ENCODE measurements at places on chromosomes 7 and 10.

DNA sequence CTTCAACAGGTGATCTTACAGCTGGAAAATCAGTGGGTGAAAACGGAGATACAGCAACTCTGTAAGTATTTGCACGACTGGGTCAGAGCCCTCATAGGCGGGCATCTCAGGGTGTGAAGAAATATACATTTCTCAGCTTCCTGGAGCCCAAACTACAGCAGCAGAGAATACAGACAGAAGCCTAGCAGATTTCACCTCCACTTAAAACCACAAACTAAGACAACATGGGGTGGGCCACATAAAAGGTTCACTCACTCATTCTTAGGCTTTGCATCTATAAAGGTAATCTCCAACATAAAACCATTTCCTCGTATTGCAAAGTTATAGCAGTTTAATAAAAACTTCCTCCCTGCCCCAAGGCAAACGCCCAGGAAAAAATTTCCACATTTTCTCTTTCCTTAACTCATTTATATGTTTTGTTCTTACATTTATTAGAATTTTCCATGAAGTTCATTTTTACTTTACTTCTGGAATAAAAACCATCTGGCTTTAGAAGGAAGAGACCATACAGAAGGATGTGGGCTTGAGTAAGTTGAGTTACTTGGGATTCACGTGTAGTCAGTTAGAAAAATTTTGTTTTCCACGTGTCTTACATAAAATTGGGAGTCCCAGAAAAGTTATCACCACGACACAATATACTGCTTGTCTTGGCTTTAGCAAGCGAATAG lies 327.1 kb downstream of the FRMD4A start:
- DNase-seq, result no peak

GRCh38 chr10:108877095-108877561 lies 1046.2 kb downstream of the XPNPEP1 start:
- DNase-seq, result peak; percentile 51

DNA sequence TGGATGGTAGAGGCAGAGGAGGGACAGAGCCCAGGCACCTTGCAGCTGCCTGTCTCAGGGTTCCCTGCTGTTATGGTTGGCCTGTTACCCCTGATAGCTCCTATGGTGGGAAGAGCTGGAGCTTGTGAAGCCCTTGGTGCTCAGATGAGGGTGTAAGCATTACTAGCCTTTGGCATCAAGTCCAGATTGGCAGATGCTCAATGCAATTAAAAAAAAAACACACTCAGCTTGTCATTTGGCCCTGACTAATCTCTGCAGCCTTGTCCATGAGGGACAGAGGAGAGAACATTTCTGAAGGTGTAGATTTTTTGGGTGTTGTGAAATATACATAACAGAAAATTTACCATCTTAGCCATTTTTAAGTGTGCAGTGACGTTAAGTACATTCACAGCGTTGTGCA lies 86.3 kb downstream of the PLPP4 start:
- DNase-seq, result no peak

DNA sequence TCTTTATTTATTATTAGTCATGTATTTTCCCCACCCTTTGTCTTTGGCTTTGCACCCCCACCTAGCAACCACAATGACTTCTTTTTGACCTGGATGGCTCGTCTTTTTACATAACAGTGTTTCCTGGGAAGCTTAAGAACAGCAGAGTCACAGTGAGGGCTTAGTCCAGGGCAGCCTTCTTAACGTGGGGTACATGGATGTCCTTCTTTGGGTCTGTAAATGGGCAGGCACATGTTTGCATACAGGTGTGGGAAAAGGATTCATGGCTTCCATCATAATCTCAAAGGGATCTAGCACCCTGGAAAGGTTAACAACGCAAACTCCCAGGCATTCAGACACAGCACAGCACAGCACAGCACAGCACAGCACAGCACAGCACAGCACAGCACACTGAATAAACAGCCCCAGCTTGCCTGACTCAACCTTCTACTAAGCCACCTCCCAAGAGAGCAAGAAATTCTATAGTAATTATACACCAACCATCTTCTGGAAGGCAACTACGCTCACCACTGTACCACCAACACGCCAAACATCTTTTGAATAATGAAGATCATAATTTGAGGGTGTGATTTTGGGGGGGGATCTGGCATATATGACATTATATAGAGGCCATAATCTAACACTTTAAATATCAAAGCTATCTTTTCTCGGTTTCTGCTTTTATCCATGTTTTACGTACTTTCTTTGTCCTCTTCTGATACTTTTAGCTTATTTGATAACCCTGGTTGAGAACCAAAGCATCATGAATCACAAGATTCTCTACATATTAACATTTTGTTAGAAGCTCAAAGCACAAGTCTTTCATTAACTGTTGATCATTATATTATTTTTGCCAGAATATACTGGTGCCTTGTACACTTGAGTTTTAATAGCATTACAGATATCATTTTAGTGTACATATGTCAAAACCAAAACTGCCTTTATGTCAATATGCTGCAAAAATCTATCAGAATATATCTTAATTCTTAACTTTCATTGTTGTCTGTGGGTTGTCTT lies 177.2 kb upstream of the KLF14 start:
- DNase-seq, result peak; percentile 72

DNA sequence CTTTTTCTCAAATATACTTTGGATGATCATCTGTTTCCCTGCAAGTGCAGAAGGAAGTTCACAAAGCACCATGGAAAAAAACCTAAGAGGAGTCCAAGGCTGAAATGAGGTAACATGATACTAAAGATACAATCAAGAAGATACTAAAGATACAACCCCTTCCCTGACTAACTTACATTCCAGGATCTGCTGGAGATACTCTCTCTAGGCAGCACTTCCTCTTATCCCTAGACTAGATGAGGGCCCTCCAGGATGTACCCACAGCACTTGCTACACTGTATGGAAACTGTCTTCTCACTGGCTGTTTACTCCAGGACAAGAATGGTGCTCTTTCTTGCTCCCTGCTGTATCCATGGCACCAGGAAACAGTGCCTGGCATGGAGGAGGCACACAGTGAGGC lies 116.4 kb upstream of the NFE2L3 start:
- no peak for DNase-seq

GRCh38 chr7:33099154-33099940 lies 9.9 kb downstream of the RP9 start:
- no peak for DNase-seq

DNA sequence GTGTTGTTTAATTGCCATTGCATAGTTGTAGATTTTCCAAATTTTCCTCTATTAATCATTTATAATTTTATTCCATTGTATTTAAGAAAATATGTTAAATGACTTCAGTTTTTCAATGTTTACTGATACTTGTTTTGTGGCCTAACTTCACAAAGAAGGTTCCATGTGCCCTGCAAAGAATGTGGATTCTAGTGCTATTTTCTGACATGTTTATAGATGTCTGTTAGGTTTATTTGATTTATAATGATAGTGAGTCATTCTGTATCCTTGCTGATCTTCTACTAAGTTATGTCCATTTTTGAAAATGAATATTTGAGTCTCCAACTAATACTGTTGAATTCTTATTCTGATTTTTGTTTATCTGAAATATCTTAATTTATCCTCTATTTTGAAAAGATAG lies 369.0 kb downstream of the MAGI2 start:
- no peak for DNase-seq

DNA sequence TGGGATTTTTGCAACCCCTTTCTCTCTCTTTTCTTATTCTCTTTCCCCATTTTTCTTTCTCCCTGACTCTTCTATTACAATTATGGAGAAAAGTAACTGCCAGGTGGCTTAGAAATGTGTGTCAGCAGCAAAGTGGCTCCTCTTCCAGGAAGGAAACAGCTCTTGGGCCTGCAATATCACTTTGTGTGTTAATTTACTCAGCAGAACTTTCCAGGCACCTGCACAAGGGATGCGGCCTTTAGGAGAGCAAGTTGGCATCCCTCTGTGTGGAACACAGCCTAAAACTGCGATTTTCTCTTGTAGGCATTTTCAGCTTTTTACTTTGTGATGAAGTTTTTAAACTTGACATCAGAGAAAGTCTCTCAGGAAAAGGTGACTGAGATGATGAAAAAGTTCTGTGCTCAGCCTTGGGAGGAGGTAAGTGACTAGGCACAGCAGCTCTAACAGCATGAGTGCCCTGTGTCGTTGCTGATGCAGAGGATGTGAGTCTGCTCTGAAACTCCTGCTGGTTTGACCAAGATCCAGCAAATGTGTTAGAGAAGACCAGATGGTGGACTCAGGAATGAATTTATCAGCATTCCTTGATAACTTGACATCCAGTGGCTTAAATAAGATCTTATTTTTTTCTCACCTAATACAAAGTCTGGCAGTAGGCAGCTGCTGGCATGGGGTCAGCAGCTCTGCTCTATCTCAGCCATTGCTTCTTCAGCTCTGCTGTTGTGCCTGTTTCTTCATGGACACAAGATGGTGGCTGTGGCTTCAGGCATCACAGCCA lies 47.4 kb upstream of the CC2D2B start:
- no peak for DNase-seq

GRCh38 chr10:131195116-131195515 lies 116.4 kb downstream of the TCERG1L start:
- no peak for DNase-seq

DNA sequence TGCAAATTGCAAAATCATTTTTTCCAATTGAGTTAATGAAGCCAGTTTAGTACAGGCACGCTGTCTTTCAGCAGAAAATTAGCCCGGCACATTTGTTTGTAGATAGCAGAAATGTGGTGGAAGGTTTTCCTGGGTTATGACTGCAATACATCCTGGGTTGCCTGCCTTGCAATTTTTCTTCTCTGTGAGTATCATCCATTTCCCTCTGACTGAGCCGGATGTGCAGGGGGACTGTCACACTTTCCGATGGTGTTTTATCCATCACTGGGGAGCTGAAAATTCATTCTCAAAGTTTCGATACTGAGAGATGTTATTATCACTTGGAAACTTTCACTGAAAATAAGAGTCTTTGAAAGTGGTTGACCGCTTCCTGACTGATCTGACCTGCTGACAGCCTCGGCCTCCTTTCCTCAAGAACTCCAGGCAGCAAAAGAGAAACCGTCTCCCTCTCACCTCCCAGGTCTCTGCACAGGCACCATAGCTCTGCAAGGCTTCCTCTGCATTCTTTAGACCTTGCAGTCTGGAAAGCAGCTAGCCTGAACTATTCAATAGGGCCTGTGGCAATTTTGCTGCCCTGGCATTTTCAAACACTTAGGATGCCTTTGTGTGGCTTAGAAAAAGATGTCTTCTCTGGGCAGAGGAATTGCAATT lies 320.8 kb upstream of the NRP1 start:
- DNase-seq, result no peak

GRCh38 chr10:93753621-93754250 lies 4.0 kb upstream of the LGI1 start:
- DNase-seq, result no peak

- no peak for DNase-seq
Observed at GRCh38 chr10:133162910-133163856, 3.2 kb downstream of the KNDC1 start.

GRCh38 chr10:12961416-12962205 lies 39.9 kb downstream of the CCDC3 start:
- no peak for DNase-seq

DNA sequence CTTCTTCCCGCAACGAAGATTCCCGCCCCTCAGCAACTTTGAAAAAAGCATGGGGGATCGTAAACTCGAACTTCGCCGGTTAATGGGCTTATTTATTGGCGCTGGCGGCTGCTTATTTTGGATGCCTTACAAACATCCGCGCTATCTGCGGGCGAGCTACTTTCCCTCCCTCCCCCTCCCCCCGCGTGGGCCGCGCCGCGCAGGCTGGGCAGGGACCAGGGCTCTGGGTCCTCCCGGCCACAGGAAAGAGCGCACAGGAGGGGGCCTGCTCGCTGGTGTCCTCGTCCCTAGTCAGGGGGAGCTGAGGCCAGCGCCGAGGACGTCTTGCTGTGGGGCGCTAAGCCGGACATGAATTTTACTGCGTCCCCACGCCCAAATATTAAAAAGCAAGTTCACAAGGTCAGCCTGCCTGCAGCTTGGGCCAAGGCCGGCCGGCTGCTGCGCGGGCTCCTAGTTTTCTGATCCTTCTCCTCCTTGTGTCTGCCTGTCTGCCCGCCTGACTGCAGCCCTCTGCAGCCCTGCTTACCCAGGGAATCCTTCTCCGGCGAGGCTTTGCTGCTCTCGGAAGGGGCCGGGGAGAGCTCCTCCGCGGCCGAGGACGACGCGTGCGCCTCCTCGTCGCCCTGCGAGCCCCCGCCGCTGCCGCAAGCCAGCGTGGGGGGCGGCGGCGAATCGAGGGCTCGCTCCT lies 1.2 kb downstream of the HOXA10 start:
- DNase-seq, result peak; percentile 87

DNA sequence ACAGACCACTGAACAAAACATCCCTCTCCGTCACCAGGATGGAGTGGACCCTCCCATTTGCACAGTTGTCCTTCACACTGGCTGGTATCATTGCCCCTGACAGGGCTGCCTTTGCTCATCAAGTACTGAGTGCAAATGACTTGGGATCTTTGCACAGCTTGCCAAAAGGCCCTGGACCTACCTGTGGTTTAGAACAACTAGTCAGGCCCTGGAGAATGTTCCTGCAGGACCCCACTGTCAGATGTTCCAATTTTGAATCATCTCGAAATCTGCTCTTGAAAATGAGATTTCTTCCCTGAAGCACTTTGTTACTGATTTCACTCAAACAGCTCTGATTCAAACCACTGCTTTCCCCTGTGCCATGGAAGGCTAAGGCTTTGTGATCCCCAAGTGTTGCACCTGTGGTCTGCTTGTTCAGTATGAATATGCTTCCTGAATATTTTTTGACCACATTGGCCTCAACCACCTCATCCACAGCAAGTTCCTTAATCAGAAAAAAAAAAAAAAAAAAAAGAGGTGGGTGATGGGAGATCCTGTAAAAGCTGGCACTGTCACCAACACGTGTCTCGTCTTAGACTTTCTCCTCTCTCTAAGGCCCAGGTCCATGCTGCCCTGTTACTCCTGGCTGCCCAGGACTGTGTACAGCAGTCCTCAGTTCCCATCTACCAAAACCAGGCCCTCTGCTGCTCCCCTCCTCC lies 2.7 kb upstream of the AOAH start:
- DNase-seq, result no peak

- no peak for DNase-seq
Observed at GRCh38 chr7:131012477-131013031, 278.5 kb upstream of the KLF14 start.

DNA sequence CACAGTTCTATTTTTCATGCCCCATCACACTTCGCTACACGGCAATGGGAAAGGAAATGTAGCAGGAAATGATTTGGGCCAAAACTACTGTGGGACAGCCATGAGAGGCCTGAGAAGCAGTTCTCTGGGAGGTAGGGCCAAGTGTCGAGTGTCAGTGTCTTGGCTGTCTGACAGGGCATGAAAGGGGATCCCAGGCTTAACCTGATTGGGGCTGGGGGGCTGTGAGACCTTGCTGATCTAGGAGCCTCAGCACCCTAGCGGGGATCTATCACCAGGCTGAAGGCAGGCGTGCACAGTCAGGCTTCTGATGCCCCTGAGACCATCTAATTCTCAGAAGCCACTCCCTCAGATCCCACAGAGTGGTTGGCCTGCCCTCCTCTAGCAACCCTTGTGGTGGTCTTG lies 58.2 kb upstream of the SLC25A13 start:
- DNase-seq, result no peak

DNA sequence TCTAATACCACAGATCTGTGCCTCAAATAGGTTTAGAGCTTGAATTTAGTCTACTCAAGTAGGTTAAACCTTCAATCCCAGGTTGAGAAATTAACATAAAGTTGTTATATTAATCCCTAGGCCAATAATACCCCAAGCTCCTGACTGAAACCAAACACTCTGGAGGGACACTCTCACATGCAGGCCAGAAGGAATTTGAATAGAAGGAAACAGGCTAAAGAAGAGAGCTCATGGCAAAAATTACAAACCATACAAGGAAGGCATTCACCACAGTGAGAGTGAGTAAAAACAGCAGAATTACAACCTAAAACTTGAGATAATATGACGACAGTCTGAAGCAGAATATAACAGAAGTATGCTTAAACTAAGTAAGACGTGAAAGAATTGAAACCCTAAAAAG lies 76.1 kb upstream of the PDK4 start:
- no peak for DNase-seq

Measured in fibroblast of skin of right quadriceps (primary cell).